Neural crest cell (in vitro differentiated cells): ENCODE measurements at places on chromosomes 4 and X.

GRCh38 chr4:156705311-156705710, 266.3 kb downstream of the PDGFC start:
- DNase-seq: no peak

GRCh38 chrX:20221902-20222301, 44.8 kb downstream of the RPS6KA3 start:
- DNase-seq: no peak

DNA sequence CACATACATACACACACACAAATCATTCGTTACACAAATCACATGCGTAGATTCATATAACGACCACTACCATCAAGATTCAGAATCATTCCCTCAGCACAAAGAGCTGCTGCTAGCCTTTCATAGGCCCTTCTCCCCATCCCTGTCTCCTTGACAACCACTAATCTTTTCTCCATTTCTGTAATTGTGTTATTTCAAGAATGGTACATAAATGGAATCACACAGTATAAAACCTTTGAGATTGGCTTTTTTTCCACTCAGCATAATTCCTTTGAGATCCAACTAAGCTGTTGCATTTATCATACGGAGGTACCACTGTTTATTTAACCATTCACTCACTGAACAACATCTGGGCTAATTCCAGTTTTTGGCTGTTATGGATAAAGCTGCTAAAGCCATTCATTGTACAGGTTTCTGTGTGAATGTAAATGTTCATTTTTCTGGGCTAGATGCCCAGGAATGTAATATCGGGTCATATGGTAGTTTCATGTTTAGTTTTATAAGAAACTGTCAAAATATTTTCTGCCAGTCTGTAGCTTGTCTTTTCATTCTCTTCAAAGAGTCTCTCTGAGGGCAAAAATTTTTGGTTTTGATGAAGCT, 64.1 kb downstream of the USP11 start:
- no peak for DNase-seq

GRCh38 chr4:114038762-114039387, 59.4 kb upstream of the ARSJ start:
- no peak for DNase-seq

- DNase-seq: peak; percentile 63
These were observed 9.6 kb upstream of the INTU start for GRCh38 chr4:127622921-127623796.

- no peak for DNase-seq
These were observed 25.1 kb downstream of the DDX60 start for GRCh38 chr4:168293386-168293975.

DNA sequence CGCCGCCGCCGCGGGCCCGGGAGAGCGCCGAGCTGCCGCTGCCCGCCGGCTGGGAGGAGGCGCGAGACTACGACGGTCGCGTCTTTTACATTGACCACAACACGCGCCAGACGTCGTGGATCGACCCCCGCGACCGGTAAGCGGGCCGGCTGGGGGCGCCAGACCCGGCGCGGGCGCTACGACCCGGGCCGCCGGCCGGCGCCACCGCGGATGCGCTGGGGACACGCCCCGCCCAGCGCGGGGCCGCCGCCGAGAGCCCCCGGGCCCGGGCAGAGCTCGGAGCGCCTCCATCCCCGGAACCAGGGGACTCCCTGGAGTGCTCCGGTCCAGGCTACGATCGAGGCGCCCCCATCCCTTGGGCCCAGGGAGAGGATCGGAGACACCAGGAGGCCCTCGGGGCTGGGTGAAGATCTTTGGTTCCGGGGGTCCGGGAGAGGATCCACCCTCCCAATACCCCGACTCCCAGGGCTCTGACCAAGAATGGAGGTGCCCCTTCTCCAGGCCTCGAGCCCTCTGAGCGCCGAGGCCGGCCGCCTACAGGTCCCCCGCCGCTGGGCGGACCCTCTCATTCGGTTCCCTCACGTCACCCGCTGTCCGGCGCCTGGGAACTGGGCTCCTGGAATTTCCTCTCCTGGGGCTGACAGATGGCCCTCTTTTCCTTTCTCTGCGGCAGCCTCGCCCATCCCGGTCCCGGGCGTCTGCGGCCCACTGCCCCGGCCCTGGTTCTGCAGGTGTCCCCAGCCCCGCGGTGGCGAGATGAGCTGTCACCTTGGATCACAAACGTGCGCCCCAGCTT, 48.8 kb downstream of the CLDN34 start:
- peak; percentile 10 for DNase-seq

- no peak for DNase-seq
These were observed 36.6 kb upstream of the CDKN2AIP start for GRCh38 chr4:183407635-183408464.

DNA sequence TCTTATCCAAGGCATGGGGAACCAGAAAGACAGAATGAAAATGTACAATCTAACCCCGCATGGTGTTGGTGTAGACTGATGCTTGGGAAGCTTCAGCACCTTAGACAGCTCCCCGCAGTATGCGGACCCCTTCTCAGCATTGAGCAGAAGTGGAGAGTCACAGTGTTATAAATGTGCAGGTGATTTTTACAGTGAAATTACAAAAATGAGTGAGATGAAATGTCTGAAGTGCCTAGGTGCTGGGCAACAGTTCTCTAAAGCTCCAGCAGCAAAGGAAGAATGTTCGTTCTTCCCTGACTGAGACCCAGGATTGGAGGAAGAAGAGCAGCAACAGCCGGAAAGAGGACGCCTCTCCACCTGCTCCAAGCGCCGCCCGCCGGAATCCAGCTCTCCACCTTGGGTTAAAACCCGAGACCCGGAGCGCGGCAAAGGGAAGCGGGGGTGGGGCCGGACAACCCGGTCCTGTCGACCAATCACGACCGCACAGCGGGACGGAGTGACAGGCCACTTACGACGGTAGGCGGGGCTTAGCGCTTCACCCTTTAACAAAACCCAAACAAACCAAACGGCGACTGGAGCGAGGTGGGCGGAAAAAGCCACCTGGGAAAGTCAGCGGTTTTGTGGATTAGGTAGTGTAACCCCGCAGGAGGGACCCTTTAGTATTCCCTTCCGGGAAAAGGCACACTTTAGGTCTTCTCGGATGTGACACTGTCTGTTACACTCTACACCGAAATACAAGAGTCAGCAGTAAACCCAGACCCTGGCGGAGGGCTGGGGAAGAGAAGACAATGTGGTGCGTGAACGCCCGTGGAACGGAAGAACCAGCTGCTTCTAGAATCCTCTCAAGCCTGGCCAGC, at the start of gene GLRA3:
Gene GLRA3, minus strand, starts transcription at position 403 of the 857 bp plus-strand sequence. CDS start 436 bp downstream, outside the sequence.
- DNase-seq: peak; percentile 64

DNA sequence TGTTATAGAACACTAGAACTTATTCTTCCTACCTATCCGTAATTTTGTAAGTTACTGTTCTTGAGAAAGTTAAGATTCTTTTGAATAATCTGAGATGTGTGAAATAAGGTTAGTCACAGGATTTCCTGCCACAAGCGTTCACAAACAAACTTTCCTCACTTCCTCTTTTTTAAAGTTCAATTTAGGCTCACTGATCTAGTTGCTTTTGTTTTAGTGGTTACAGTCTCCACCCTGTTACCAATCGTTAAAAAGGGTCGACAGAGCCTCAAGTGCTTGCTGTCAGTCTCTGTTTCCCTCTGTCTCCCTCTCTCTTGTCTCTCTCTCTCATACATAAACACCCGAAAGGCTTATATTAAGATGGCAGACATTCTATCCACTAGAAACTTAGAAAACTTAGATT, 35.9 kb upstream of the STK26 start:
- DNase-seq: no peak

DNA sequence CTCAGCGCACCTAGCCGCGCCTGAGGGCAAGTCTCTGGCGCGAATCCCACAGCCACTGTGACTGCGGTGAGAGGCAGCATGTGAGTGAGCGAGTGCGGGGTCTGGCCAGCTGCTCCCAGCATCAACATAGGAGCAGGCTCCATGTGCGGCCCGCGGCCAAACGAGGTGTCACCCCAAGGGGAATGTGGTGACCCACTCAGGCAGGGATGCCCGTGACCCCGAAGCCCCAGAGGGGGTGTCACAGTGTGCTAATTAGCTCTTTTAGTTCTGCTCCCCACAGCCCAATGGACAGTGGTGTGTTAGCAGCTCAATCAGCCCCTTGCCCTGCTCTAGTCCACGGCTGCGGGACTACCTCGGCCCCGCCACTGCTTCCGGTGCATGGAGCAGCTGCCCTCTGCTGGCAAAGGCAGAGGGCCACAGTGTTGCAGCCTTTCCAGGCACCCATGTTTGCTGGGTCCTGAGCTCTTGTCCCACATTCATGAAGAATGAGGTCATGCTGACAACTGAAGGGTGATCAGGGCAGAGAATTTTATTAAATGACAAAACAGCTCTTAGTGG, 61.4 kb downstream of the AGA start:
- DNase-seq: no peak

DNA sequence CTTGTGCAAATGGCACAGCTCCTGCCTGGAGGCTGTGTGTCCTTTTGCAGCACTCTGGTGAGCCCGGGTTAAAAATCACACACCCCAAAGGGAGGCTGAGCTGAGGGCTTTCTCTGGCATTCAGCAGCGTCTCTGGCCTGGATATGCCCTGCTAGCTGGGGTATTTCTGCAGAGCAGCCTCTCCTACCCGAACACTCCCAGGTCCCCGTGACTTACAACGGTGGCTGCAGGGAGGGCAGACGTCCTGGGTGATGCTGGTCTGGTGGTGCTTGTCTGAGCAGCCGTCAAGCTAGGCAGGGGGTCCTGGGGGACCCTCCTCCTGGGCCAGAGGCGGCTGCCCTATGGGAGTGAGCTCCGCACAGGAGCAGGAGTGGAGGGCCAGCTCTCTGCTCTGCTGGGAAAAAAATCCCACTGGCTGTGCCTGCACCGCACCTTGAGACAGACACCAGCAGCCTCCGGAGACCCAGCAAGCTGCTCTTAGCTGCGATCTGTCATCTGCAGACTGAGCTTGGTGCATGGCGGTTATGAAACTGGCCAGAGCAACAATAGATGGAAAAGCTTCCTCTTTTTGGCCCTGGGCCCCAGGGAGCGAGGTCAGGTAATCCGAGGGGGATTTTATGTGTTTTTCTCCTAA, 41.3 kb upstream of the ASMTL start:
- no peak for DNase-seq

GRCh38 chrX:32530802-32531403, 680.4 kb downstream of the DMD start:
- peak; percentile 36 for DNase-seq

DNA sequence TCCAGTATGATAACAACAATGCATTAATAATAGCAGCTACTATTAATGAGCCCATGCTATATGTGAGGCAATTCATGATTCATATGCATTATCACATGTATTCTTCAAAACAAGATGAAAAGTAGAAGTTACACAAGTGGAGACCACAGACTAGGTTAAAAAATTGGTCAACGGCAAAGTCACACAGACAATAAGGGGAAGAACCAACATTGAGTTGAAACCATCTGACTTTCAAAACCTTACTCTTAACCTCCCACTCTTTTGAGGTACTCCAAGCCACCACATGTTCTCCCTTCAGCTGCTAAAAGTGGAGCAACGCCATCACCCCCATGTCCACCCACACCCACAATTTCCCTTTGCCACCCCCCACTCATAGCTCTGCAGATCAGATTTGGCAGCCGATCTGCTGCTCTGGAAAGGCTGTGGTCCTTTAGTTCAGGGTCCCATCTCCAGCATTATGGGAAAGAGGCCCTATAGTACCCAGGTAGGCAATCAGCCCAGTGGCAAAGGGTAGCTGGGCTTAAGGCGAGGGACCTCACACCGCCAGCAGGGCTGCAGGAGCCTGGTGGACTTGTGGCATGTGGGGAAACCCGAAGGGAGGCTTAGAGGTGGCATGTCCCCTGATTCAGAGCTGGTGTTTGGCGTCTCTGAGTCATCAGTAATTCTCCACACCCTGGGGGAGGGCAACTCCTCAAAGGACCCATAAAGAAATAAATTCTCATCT, 33.5 kb upstream of the CYBB start:
- DNase-seq: no peak

GRCh38 chrX:16335181-16335580, 167.9 kb downstream of the MAGEB17 start:
- no peak for DNase-seq

DNA sequence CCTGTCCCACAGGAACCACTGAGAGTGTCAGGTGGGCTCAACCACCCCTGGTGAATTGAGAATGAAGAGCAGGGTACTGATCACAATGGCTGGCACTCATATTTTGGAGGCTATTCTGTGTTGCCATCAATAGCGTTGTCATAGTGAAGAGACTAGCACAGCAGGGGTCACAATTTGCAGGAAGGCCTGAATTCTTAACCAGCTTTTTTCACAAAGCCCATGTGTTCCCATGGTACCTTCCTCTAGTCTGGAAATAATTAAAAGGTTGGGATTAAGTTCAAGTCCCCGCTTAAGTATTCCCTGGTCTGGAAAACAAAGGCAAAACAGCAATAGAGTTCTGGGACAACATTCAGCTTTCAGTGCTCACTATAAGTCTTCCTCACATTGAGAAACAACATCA, 1051.7 kb downstream of the C4orf33 start:
- no peak for DNase-seq

DNA sequence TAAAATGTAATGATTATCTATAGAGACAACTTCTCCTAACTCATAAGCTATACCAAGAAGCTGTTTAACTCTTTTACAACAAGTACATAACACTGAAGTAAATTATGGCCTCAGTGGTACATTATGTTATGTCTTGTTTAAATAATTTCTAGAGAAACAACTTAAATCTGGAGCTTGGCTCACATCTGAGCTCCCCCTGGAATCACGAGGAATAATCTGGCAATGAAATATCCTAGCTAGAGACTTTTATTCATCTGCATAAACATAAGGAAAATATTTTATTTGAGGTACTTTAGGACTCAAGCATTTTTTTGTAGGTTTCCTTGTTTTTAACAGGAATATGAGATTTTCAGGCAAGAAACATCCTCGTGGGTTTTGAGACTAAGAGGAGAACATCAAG, 354.7 kb upstream of the SLC7A11 start:
- no peak for DNase-seq

DNA sequence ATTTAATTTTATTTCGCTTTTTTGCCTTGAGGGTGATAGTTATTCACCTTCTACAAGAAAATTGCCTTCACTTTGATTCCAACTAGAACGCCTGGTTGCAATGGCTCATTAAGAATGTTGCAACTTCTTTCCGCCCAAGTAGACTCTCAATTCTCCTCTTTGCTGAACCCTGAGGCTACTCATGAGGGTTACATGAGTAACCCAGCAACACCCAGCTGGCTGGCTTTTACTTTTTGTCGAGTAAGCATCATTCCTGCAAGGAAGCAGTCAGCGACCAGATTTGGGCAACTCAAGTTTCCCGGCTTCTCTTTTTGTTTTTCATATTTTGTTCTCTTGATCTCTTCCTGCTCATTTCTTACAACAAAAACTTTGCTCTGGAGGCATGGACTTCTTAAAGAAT, 495.4 kb downstream of the PACRGL start:
- DNase-seq: no peak

DNA sequence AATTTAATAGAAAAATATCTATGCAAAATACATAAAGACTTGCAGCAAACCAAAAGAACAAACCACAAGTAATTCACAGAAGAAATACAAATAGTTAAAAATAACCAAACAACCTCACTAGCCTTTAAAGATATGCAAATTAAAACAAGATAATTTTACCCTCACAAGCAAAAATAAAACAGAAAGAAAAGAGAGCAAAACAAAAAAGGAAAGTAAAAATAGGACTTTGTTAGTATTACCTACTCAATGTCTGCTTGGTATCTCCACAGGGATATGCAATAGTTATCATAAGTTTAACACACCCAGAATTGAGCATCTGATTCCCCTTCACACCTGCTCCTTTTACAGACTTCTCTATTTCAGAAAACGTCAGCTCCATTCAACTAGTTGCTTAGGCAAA, 737.5 kb upstream of the MAGEB2 start:
- DNase-seq: no peak
